Fibroblast of the conjunctiva (primary cell): ENCODE measurements at places on chromosomes 1 and 21.

- DNase-seq, result no peak
These were observed 19.4 kb upstream of the SRSF4 start for GRCh38 chr1:29200906-29201594.

- no peak for DNase-seq
These were observed 675.2 kb upstream of the NR5A2 start for GRCh38 chr1:199352351-199352750.

GRCh38 chr21:26941421-26941820 lies 25.5 kb downstream of the ADAMTS5 start:
- DNase-seq, result no peak

DNA sequence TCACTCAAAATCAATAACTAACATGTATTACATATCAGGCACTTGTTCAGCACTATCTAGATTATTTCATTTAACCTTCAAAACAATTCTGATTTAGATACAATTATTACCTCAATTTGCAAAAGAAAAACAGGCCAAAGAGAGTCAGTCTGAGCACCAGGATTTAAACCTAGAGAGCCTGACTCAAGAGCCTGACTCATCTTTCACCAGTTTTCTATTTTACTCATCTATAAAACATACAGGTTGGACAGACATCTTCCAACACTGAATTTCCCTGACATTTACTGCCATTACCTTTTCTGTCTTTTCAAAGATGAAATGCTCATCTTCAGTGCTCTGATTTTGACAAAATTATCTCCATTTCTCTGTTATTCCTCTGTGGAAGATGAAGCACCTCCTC lies 116.5 kb downstream of the MRPL39 start:
- no peak for DNase-seq

- peak; percentile 97 for DNase-seq
These were observed 30.1 kb downstream of the SGIP1 start for GRCh38 chr1:66563941-66564630.

- no peak for DNase-seq
These were observed 28.8 kb downstream of the NTNG1 start for GRCh38 chr1:107169615-107170014.

DNA sequence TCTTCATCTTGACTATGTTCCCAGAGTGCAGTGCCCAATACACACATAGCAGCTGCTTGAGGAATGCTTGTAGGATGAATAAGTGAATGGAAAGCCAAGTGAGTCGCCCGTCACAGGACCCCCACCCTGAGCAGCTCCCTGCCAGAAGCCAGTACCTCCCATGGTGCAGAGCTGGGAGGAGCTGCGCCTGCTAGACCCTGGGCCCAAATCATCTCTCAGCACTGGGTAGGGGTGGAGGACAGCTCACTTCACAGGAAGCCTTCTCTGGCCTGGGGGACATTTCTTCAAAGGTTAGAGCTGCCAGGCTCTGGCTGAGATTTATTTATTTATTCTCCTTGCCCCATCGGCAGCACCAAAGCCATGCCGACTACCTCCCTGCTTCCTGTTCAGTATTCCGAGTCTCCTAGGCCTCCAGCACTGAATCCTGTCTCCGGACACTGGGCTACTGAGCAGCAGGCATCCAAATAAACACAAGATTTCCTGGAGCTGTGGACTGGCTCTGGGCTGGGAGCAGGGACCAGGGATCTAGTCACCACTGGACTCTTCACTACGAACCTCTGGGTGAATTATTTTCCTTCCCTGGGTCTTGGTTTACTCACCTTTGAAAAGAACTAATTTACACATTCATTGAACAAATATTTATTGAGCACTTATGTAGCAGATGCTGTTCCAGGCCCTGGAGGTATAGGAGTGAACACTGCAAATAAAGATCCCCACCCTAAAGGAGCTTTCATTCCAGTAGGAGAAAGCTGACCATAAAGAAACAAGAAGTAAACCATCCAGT lies 187.7 kb downstream of the TRABD2B start:
- DNase-seq, result peak; percentile 9

DNA sequence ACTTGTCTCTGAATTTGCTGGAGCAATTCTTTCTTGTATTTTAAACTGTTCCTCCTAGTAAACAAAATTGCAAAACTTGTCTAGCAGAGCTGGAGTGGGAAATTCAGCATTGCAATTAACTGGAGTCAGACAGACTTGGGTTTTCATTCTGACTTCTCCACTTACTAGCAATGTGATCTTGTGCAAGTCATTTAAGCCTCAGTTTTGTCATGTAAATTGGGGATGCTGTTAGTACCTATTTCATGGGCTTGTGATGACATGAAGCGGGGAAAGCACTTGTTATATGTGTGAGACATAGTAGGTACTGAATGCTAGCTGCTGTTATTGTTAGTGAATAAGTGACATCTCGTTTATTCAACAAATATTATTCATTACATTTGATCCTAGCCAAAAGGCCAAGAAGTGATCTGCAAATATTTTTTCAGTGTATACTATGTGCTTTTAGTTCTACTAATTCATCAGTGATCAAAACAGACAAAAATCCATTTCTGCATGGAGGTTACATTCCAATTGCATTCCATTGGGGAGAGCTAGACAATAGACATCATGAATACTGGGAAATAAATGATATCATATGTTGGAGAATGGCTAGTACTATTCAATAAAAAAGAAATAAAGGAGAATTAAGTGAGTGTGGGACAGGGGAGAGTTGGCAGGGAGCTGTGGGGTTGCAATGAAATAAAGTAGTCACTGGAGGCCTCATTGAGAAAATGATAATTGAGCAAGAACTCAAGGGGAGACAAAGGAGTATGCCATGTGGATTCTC lies 47.1 kb downstream of the CACHD1 start:
- DNase-seq, result no peak

GRCh38 chr1:20634594-20635084 lies 1.4 kb downstream of the PINK1 start:
- no peak for DNase-seq
